Mammary microvascular endothelial cell (primary cell): ENCODE measurements at places on chromosomes 1 and 21. TPM values are rescaled to one million over a fixed set of nuclear protein-coding genes. Genes with fewer than 3 reads are reported as not detected.

The GLUL gene
- total RNA-seq: 159 and 167 TPM in 2 replicates

The LAMC1 gene
- 298 and 383 TPM in 2 replicates for total RNA-seq

The KRTAP11-1 gene
- not detected in 2 replicates for total RNA-seq

The NRIP1 gene
- 61.0 and 64.2 TPM in 2 replicates for total RNA-seq
